ENCODE measurements at places on chromosomes 1 and 21.

- no peak for DNase-seq
These were observed 132.9 kb downstream of the ZC3H11B start for GRCh38 chr1:219480011-219480410.

DNA sequence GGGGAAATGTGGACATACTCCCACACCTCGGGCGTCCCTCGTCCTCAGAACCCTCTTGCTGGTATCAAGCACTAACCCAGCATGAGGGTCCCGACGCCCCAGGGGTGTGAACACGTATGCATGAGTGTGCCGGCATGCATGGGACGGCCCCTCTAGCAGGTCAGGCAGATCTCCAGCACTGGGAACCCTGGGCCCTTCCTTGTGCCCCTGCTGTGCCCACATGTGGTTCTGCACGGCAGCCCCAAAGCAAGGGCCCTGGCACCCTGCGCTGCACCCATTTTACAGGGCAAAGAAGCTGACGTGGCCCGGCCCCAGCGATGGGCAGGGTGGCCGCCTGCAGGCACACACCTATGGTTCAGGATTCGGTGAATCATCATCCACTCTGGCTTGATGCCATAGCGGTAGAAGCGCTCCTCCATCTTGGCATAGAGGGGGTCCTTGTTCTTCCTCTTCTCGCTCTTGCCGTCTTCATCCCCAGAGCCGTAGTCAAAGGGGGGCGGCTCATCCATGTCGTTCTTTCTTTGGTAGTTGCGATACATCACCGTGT lies 34.2 kb downstream of the CHD5 start:
- DNase-seq = no peak

DNA sequence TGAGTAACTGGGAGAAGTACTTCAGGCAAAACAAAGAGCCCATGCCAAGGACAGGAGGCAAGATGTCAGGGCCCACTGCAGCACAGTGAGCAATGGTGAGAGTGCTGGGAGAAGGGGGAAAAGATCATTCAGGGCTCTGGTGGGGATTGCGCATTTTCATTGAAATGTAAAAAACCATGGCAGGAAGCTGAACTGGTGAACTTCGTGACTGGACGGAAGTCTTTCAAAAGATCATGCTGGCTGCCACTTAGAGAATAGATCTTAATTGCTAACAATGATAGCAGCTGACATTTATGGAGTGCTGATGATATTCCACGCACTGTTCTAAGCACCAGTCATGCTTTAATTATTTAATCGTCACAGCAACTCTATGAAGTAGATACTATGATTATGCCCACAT lies 107.0 kb downstream of the TGFBR3 start:
- DNase-seq = no peak

- no peak for DNase-seq
These were observed 62.6 kb upstream of the CYYR1 start for GRCh38 chr21:26635681-26636080.

DNA sequence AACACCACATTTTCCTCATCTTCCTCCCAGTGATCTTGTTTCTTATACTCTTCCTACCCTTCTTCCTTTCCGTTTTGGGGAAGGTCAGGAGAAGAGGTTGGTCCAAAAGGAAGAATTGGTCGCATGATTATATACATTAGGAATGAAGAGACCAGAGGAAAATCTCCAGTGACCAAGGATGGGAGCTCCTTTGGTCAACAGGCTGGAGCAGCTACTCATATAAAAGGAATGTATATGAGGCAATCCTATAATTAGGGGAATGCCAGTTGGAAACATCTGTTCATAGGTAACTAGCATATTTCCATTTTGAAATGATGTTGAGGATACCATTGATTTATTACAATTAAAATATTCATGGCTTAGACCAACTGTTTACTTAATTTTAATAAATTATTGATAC lies 114.5 kb downstream of the LRRC40 start:
- no peak for DNase-seq

Data from stimulated activated CD4-positive, alpha-beta T cell treated with anti-CD3 and anti-CD28 coated beads, Interleukin-1b, Interleukin-23, amount 100 ng/mL, for 1 hour (primary cell).